ENCODE measurements at places on chromosomes 1 and 21.
A peak's percentile ranks its signal among the peaks of the same experiment; 100 is the strongest.

DNA sequence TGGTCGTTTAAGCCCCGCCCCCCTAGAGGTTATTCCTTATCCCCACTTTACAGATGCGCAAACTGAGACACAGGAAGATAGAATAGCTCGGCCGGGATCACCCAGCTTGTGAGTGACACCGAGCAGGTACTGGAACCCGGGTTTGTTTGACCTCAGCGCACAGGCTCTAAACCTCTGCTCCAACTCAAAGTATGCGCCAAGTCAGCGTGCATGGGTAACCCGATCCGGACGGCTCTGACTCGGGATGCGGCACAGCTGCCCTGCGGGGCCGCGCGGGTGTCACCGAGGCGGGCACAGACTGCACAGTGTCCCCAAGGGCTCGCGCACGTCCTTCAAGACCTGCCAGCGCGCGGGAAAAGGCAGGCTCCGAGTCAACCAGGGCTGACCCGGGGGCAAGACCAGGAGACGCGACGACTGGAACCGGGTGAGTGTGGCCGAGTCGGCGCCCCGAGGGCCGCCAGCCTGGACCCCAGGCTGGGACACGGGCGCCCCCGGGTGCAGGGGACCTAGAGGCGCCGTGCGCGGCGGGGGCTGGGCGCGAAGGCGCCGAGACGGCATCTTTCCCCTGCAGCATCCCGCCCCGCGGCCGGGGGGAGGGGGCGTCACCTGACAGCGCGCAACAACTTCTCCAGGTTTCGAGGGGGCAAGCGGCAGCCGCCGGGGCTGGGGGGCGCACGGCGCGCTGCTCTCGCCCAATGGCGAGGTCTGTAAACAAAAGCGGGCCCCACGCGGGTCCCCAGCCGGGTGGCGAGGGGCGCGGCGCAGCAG lies 101.9 kb upstream of the SOD1 start:
- no peak for DNase-seq

DNA sequence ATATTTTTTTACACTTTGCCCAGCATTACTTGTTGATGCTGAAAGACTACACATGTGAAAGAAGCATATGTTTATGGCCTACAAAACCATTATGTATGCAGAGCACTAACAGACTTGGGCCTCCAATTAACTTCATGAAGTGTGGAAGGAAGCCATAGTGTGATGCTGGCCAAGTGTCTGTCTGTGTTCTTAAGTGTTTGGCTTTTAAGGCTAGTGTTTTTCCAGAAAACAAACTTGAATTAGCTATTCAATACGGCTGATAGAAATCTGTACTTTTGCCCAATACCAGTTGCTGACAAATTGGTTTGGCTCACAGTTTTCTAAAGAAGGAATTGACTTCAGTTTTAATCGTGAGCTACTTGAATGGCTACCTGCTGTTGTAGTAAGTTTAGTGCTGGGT lies 136.1 kb downstream of the ADGRL2 start:
- no peak for DNase-seq

GRCh38 chr21:37452227-37452626 lies 85.7 kb downstream of the DYRK1A start:
- peak; percentile 25 for DNase-seq

DNA sequence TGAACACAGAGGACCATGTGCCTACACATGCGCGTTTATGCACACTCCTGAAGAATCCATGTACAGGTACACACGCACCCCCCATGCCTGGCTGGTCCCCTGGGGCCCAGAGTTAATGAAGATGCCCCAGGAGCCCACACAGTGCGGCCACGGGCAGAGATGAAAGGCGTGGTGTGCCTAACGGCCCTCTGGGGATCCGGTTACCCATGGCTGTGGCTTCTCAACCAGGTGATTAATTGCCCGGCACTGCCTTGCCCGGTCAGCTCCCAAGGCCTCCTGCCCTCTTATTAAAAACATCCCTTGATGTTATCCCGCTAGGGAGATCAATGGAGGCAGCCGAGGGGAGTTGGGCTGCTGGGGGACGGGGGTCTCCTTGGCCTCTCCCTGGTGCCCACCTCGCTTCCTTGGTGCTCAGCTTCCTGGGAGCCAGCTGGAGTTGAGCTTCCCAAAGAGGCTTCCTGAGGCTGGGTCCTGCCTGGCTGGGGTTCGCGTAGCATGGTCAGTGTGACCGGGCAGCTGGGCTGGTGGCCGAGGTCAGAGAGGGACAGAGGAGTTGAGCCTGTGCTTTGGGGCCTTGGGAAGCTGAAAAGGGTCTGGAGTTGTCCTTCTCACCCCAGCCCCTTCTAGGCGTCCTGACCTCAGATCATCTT lies 75.0 kb upstream of the WNT4 start:
- no peak for DNase-seq

- DNase-seq, result no peak
Observed at GRCh38 chr1:36710951-36711350, 228.2 kb upstream of the CSF3R start.

- DNase-seq, result no peak
Observed at GRCh38 chr21:36163750-36164741, 7.4 kb downstream of the DOP1B start.

DNA sequence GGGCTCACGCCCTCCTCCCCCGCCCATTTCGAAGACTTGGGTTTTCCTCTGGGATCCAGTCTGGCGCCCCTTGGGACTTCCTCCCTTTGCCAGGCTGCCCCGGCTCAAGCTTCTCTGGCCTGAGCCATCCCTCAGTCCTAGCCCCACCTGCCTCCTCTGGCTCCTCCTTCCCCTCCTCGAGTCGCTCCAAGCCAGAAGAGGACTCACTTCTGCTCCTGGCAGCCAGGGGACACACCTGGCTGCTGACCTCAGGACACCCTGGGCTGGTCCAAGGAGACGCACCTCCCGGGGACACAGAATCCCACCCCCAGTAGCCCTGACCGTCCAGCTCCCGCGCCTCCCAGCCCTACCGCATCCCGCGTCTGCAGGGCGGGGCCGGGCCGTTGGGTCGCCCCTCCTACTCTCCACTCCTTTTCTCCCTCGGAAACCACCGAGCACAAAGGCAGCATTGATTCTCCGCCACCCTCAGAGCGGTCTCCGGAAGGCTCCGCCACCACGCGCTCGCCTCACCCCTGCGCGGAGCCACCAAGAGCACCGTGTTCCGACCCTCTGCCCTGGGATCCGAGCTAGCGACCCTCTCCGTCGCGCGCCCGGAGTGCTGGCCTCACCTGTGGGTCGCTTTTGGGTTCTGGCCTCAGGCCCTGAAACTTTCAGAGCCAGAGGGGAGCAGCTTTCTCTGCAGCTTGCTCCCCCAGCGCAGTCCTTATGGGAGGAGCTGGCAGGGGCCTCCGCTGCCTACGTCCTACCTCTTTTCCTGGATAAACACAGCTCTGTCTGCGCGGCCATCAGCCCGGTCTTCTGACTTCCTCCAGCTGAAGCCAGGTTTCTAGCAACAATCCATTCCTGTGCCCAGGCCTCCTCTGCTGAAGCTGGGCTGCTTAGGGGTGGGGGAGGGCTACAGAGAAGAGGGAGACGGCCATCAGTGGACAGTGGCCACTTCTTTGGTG lies at the start of gene C2CD4D:
Gene C2CD4D (minus strand): TSS at position 364 of the 947 bp plus-strand sequence. CDS start 831 bp downstream, outside the sequence.
- DNase-seq, result peak; percentile 76

DNA sequence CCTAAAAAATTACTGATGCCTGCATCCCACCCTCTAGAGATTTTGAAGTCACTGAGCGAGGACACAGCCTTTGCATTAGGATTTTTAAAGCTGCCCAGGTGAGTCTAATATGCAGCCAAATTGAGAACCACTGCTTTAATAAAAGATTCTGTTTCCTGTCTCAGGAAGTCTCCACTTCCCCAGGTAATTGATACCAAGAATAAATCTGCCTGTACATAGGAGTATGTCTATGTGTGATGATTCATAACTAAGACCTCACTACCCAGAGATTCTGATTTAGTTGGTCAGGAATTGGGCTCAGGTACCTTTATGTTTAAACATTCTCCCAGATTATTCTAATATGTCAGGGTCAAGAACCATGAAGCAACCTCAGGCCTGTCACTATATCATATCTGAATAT lies 108.8 kb upstream of the ARTN start:
- no peak for DNase-seq

DNA sequence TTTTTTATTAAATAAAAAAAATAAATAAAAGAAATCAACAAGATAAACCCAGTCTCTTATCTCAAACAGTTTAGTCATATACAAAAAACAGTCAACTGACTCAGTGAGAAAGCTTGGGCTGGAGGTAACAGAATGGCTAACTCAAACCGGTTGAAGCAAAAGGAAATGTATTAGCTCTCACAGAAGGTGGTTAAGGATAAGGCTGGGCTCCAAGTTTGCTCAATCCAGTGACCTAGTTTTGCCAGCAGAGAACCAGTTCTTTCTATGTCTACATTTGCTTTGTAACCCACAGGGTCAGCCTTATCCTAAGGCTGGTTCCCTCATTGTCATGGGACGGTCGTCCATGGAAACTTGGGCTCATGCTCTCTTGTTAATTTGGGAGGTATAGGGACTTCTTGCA lies 144.5 kb upstream of the L1TD1 start:
- DNase-seq, result peak; percentile 78
